Stimulated activated CD8-positive, alpha-beta memory T cell treated with anti-CD3 and anti-CD28 coated beads, Interleukin-2, amount 100 ng/mL, for 1 hour (primary cell): ENCODE measurements at places on chromosomes 2 and 18.

DNA sequence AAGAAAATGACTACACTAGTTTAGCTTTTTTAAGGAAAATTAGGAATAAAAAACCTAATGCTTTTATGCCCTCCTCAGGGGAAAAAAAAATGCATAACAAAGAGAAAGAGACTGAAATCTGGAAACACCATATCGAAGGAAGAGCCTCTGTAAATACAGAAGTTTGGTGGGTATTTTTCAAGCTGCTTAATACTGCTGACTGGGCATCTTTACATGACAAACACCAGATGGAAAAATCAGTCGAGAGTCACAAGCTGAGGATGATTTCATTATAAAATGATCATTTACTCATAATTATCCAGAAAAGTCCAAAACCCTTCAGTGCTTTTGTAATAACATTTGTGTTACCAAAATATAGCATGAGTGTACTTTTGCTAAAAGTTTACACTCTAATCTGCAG lies 1600.7 kb upstream of the ACVR2A start:
- no peak for DNase-seq

DNA sequence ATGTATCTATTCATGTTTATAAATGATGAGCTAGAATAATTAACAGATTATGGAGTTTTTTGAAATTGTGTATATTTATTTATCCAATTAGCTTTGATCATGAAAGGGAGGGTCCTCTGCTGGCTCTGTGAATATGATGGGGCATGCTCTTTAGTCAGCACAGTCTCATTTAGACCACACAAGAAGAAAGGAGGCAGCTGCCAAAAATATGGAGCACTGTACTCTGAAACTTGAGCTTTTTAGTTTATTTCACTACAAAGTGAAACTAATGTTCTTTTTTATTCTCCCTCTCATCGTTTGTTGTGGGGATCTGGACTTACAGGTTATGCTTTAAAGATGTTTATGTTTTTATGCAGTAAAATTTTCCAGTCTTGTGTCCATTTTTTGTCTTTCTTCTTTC lies 266.9 kb upstream of the GULP1 start:
- DNase-seq: no peak

GRCh38 chr2:32342801-32343200 lies 14.0 kb upstream of the BIRC6 start:
- DNase-seq: no peak

GRCh38 chr2:16649353-16650286 lies 16.0 kb downstream of the CYRIA start:
- no peak for DNase-seq

- no peak for DNase-seq
Measured at GRCh38 chr2:8281950-8282857, 399.7 kb upstream of the ID2 start.

- no peak for DNase-seq
Measured at GRCh38 chr18:48084858-48085257, 154.4 kb upstream of the SMAD2 start.
